ENCODE measurements at places on chromosomes 5 and 9.

GRCh38 chr5:110580625-110581024, 145.8 kb downstream of the TMEM232 start:
- no peak for DNase-seq

DNA sequence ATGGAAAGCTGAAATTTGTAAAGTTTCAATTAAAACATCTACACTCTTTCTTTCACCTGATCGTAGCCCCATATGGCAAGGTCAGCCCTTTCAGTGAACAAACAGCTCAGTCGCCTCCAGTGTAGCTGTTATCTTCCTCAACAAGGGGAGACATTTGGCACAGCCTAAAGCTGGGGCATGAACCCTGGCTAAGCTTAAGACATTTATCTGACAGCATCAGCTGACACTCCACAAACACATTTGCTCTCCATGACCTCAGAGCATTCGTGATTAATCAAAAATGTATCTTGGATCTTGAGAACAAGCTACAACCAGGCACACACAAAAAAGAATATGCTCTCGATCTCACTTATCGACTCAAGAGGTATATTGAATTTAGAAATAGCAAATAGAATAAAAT, 67.3 kb downstream of the POU5F2 start:
- peak; percentile 87 for DNase-seq

GRCh38 chr5:96658272-96658671, 3.9 kb upstream of the CAST start:
- no peak for DNase-seq

GRCh38 chr9:88742483-88742882, 207.5 kb downstream of the NXNL2 start:
- no peak for DNase-seq

GRCh38 chr5:64814073-64814472, 45.3 kb downstream of the CWC27 start:
- DNase-seq, result no peak

DNA sequence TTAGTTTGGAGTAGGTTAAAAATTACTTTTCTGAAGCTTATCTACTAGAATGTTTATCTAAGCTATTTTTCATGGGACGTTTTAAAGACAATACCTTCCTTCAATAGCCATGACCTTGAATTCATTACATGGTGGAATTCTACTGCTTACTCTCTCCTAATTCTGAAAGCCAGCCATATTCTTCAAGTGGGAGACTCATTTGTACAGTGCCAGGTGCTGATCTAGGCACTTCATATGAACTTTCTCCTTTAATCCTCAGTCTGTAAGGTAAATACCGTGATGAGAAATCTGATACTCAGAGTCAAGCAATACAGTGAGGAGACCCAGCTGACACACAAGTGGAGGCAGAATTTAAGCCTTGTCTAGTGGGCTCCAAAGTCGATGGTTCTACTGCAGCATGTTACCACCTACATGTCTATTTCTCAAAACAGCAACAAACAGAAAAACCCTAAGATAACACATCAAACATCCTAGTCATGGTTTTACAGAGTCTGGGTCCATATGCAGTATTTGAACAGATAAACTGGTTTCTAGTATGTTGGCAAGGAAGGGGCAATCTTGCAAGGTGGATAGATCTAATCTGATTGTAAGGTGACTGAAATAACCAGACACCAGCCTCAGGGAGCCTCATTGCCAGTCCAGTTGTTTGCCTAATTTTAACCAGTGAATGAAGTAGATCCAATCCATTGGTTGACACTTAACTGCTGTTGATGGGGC, 243.7 kb downstream of the PIK3R1 start:
- no peak for DNase-seq

DNA sequence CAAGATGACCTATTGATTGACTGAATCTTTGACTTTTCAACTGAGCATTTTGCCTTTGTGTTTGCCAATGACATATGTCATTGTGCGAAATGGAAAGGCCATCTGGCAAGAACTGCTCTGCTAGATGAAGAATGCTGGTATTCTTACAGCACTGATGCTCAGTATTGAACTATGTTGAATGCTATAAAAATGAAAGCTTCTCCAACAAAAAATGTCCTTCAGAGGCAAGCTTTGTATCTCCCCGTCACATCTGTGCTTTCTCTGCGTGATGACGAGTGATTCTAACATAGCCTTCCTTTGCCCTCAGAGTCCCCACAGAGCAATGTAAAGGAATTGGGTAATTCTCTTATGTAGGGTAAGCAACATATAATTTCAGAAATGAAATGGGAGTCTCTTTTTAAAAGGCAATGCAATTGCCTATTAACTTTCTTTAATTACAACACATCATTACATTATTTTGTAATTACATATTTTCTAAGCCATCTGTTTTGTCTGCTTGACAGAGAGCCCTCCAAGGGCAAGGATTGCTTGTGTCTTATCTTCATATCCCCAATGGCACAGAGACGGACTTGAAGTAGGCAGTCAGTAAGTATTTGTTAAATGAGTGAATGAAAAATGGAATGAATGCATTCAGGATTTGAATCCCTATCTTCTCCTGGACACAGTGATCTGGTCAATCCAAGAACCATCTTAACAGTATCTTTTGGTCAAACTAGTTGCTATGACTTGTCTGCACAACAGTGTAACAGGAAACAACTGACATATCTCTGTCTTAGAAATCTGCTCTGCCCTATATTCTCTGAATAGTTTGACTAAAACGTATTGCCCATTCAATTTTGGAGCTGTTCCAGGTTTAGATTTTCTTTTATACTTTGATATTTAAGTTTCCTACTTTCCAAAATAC, 46.1 kb downstream of the ENC1 start:
- DNase-seq, result peak; percentile 28

DNA sequence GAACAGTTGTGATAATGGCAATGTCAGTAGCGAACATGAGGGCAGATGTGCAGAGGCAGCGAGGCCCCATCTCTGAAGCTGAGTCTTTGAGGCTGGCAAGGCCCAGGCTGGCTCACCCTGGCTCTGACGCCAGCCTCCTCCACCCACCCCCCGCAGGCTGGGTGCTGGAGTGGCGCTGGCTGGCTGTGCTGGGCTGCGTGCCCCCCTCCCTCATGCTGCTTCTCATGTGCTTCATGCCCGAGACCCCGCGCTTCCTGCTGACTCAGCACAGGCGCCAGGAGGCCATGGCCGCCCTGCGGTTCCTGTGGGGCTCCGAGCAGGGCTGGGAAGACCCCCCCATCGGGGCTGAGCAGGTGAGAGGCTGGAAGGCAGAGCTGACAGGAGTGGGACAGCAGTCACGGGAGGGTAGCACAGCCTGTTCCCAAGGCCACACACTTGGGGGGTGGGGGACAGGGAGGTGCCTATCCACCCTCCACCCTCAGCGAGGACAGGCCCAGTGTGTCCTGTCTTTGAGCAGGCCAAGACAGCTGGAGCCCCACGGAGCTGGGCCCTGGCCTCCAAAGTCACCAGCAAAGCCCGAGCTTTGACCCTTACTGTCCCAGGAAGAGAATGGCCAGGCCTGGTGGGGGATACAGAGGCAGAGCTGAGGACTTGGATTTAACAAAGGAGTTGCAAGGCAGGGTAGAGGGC, 5.6 kb downstream of the SLC2A8 start:
- DNase-seq, result no peak

GRCh38 chr5:134437847-134438581, 26.3 kb upstream of the CDKN2AIPNL start:
- DNase-seq, result peak; percentile 64

DNA sequence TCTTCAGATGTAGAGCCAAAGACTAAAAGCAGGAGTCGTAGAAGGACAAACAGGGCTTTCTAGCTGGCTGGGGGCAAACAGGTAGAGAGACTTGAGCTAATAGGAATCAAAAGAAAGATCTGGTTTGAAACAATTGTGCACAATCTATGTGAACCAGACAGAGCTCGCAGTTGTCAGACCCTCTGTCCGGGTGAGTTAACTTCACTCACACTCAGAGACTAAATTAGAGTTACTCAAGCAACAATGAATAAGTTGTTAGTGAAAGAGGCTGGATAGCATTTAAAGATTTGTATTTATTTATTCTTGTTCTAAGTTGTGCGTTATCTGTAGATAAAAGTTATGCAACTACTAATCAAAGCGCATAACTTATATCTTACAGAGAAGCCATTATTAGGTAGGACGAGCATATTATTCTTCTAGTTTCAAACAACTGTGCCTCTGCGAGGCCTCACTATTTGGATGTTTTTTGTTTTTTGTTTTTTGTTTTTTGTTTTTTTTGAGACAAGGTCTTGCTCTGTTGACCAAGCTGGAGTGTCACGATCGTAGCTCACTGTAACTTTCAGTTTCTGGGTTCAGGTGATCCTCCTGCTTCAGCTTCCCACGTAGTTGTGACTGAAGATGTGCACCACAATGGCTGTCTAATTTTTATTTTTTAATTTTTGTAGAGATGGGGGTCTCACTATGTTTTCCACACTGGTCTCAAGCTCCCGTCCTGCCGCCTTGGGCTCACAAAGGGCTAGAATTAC, 13.2 kb upstream of the LNPEP start:
- no peak for DNase-seq

DNA sequence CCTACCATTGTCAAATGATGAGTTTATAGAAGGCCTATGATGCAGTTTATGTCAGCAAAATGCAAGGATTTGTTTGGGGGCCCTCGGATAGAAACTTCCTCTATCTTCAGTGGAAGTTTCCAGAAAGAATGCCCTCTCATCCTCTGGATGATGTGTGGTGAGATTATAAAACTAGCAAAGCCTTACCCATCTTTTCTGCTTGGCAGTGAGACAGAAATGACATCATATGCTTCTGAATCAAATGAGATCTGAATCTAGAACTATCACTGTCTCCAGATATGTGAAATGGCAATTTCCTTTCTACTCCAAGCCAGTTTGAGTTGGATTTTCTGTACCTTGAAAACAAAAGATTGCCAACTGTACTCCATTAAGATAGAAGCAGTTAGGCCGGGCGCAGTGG, 60.4 kb upstream of the CKMT2 start:
- DNase-seq, result no peak

DNA sequence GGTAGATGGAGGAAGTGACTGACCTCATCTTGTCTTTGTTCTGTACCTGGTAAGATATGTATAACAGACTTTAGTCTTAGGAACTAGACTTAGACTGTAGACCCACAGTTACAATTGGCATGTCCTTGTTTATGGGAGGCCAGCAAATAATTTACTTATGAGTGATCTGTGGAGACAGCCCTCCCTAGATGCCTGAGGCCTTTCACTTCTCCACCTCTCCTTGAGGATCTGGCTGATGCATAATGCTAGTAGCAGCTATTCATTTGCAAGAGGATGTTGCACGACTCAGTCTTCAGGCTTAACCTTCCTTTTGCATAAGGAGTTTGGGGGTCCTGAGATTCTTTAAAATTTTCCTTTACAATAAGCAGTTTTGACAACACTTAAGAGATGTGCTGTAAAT, 100.7 kb downstream of the YTHDC2 start:
- no peak for DNase-seq

GRCh38 chr9:90169490-90169889, 473.1 kb downstream of the DIRAS2 start:
- no peak for DNase-seq

DNA sequence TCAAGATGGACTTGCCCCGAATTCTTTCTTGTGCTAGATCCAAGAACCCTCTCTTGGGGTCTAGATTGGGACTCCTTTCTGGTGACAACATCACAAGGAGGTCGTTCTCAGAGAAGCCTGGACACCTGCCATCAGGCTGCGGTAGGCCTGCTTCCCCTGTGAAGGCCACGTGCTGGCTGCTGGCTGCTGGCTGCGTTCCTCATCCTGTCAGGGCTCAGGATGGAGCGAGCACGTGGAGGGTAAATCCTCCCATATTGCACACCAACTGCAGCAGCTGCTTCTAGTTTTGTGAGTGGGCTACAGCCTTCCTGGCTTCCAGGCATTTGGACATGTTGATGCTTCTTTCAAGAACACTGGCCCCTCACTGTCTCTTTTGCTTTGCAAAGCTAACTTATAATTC, 95.6 kb downstream of the HSPA4 start:
- DNase-seq, result peak; percentile 81

DNA sequence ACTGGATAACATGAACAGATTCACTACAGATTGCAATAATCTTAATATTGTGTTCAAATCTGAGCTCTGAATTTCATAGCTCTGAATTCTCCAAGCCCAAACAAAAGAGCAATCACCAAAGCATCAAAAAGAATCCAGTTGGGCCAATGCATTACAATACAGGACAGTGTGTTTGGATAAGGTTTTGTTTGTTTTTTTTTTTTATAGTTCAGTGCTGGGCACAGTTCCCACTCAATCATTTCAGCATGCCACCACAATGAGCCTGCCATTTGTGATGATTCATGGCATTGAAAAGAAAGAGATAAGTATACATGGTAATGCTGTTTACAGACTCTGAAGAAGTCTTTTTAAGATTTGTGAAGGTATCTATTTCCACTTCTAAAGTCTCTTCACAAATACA, 1.7 kb upstream of the HTR1A start:
- no peak for DNase-seq

DNA sequence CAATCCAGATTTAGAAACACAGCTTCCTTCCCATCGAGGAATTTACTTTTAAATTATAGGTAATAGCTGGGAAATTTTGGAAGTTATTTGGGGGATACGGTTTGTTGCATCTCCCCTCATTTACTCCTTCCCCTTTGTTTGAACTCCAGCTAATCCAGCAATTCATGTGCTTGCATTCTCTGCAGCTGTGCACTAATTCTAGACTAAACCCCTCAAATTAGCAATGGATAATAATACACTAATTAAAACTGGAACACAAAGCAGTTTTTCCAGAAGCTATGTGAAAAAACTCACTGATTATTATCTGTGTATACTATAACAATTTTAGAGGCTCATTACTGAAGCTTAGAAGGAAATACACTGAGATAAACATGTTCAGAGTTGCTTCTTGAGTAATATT, 751.2 kb upstream of the ZNF608 start:
- no peak for DNase-seq

DNA sequence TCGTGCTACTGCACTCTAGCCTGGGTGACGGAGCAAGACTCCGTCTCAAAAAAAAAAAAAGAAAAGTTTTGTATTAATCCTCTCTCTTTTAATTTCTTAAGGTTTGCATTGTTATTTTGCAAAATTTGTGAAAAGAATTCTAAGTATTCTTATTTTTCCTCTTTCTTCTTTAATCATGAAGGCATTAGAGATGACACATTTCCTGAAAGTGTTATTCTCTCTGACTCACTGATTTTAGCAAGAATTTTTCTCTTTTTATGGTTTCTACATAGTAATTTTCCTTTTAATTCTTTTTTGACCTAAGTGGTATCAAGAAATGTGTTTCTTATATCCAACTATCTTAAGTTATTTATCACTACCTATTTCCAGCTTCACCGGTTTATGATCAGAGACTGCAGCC, 78.0 kb downstream of the NSUN2 start:
- no peak for DNase-seq

GRCh38 chr9:119298076-119298853, 71.0 kb downstream of the BRINP1 start:
- no peak for DNase-seq

DNA sequence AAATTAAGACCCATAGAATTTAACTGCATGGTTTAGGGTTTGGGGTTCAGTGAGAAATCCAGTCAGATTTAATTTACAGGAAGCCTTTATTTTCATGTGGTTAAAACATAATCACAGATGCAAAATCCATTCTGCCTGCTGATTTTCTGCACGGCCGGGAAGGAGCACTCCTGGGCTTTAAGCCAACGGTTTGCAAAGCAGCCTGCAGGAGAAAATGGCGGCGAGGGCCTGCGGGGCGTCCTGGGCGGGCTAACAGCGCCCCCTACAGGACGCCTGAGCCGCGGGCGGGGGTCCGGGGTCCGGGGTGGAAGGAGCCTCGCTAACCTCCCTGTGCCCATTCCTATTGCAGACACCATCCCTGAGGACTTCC, 47.6 kb downstream of the THBS4 start:
- peak; percentile 84 for DNase-seq

- no peak for DNase-seq
These were observed 362.8 kb downstream of the MRPS30 start for GRCh38 chr5:45171563-45171962.

All from hematopoietic multipotent progenitor cell treated with erythropoietin and hydrocortisone succinate and interleukin-3 and kit ligand, for 4 days (in vitro differentiated cells).